Activated T-helper 2 cell treated with anti-CD3 and anti-CD28 coated beads, Interferon-gamma antibody, Interleukin-2, Interleukin-4, amounts not matched to agents 10 μg/mL and 5 μg/mL and 100 μg/mL, durations not matched to agents 14 hours and 24 hours and 36 hours (primary cell): ENCODE measurements at places on chromosomes 1 and 21. TPM values are rescaled to one million over a fixed set of nuclear protein-coding genes. Genes with fewer than 3 reads are reported as not detected.

DNA sequence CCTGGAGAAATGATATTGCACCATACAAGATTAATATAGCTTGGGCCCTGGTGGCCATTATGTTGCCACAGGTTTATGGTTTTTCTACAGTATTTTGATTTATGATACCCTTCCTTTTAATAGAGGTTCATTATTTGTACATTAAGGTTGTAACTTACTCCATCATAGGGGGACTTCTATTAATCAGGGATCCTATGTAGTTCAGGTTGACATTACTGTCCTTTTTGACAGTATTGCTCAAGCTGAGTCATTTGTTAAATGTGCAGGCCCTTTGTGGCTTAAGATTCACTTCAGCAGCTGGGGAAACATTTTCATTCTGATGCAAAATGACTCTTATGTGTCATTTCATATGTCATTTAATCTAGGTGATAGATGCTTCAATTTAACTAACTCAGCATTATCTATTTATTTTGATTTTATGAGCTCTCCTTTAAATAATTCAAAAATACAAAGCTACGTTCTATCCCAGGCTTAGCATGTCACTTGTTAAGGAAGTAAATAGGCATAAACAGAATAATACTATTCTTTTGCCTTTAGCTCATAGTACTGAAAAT is 686.9 kb upstream of the NCAM2 start:
- H3K27ac ChIP-seq: no peak overlapping the region
- DNase-seq: no peak
- no peaks in the 10 kb centered on the region for H3K4me1 ChIP-seq
- H3K27me3 ChIP-seq: no peaks in the 10 kb centered on the region
- no peak overlapping the region for H3K4me3 ChIP-seq

DNA sequence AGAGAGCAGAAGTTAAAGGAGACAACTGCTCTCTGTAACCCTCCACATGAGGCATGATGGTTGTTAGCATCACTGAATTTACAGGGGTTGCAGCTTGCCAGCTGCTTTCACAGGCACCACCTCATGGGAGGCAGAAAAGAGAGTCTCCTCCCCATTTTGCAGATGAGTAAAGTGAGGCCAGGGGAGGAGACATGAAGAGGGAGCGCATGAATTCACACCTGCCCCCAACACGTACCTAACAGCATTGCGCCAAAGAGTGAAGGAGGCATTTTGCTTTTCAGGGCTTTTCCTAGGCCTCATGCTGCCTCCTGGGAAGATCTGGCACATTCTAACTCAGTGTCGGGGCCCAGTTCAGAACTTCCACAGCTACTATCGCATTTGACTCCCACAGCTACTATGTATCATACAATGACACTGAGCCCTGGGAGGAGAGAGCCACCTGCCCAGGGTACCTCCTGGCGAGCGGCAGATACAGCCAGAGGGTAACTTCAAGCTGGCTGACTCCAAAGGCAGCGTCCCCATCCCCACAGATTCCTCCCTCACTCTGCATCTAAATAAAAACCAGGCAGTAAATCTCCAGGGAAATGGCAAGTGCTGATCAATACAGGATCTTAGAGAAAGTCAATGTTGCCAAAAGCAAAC is 34.0 kb downstream of the GLIS1 start:
- H3K36me3 ChIP-seq: no peaks in the 10 kb centered on the region
- DNase-seq: no peak
- no peak overlapping the region for H3K4me3 ChIP-seq
- H3K27ac ChIP-seq: no peak overlapping the region

GRCh38 chr1:113442131-113442530 is 51.8 kb downstream of the MAGI3 start:
- no peaks in the 10 kb centered on the region for H3K4me1 ChIP-seq
- no peaks in the 10 kb centered on the region for H3K27me3 ChIP-seq
- H3K36me3 ChIP-seq: peaks cover 5% of the 10 kb centered on the region
- no peak for DNase-seq

DNA sequence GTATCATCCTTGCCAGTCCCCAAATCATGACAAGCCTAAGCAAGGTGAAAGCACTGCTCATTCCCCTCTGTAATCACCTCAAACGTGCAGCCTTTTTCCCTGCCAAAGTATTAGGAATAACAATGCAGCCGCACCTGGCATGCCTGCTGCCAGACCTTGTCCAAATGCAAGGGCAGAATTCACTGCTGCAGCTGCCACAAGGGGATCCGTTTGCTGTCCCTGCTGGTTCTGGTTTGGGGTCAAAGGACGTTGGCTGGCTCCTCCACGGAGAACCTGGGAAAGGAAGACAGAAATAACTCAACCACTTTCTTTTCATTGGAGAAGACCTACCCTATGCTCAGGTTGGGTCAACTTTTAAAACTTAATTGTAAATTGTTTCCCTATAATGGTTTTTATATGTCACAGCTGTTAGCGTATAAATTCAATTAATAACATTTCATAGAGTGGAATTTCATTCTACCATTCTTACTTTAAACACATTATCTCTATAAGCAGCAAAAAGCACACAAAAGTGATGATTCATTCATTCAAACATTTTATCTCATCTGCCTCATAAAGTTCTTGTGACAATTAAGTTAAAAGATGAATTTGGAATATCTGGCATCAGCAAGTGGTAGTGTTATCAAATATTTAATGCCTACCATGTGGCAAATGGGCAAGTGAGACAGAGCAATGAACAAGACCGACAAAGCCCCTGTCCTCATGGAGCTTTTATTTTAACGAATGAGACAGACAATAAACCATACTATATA is 59.8 kb upstream of the SDC3 start:
- DNase-seq: no peak
- peaks cover 80% of the 10 kb centered on the region for H3K36me3 ChIP-seq
- peaks cover 45% of the 10 kb centered on the region for H3K4me1 ChIP-seq
- no peak overlapping the region for H3K4me3 ChIP-seq
- H3K27ac ChIP-seq: peak overlapping the region; percentile 38

DNA sequence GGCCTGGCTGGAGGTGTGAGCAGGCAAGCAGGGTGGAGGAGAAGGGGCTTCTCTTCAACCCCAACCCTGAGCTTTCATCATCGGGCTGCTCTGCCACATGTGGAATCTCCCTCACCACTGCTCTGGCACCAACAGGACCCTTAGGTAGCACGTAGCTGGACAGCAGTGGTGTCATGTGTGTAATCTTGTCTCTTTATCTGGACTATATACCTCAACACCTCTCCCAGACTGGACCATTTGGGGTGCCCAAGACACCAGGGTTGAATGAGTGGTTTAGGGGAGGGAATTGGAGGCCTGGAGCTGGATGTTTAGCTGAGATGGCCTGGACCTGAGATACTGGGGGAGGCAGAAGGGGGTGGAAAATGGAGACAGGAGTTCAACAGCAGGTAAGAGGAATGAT is 63.0 kb downstream of the UBE2T start:
- no peak overlapping the region for H3K4me3 ChIP-seq
- DNase-seq: no peak
- H3K27ac ChIP-seq: no peak overlapping the region
- H3K27me3 ChIP-seq: peaks cover 15% of the 10 kb centered on the region
- no peaks in the 10 kb centered on the region for H3K36me3 ChIP-seq

DNA sequence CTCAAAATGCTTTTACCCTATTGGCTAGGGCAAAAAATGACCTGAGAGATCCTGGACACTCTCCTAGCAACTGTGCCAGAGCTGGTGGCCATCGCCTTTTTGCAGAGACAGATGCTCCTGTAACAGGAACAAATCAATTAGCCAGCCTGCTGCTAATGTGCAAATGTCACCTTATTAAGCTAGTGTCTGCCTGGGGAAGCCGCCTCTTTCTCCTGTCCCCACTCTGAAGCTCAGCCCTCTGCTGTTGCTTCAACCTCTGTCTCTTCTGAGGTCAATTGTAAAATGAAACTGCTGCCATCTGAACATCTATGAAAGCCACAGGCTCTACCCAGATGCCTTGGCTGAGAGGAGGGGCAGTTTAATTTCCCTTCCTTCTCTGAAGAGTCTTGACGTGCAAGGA is 85.5 kb upstream of the CACNA1E start:
- peaks cover 35% of the 10 kb centered on the region for H3K4me1 ChIP-seq
- peak overlapping the region; percentile 80 for H3K27ac ChIP-seq
- H3K36me3 ChIP-seq: no peaks in the 10 kb centered on the region
- peak overlapping the region; percentile 55 for H3K4me3 ChIP-seq
- no peaks in the 10 kb centered on the region for H3K27me3 ChIP-seq

Gene ZRANB2
- 131 and 135 TPM in 2 replicates for total RNA-seq

Gene TBX19
- 6.5 and 7.6 TPM in 2 replicates for total RNA-seq

DNA sequence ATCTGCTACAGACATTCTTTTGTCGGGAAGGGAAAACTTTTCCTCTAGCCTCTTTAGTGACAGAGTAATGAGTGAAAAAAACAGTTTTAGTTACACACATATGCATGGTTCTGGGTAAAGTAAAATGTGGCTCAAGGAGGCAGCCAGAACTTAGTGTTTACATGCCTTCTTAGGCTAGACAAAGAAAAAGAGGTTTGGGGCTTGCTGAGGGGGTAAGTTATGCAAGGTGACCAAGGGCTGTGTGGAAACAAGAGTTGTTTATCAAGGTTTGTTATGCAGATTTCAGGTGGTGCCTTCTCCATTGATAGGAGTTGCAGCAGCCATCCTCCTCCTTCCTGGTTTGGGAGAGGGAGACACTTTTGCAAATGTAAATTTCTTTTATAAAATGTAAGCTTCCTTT is 66.5 kb upstream of the RAB3GAP2 start:
- H3K4me1 ChIP-seq: no peaks in the 10 kb centered on the region
- H3K36me3 ChIP-seq: no peaks in the 10 kb centered on the region
- peaks cover 6% of the 10 kb centered on the region for H3K27me3 ChIP-seq
- no peak overlapping the region for H3K4me3 ChIP-seq

Gene ATP1A2
- not detected in 2 replicates for total RNA-seq

GRCh38 chr1:226687426-226687825 is 51.7 kb downstream of the ITPKB start:
- H3K4me3 ChIP-seq: no peak overlapping the region
- H3K27me3 ChIP-seq: no peaks in the 10 kb centered on the region
- peaks cover 89% of the 10 kb centered on the region for H3K4me1 ChIP-seq
- no peak for DNase-seq
- H3K27ac ChIP-seq: peak overlapping the region; percentile 77

Gene TMEM82
- total RNA-seq: not detected in 2 replicates

DNA sequence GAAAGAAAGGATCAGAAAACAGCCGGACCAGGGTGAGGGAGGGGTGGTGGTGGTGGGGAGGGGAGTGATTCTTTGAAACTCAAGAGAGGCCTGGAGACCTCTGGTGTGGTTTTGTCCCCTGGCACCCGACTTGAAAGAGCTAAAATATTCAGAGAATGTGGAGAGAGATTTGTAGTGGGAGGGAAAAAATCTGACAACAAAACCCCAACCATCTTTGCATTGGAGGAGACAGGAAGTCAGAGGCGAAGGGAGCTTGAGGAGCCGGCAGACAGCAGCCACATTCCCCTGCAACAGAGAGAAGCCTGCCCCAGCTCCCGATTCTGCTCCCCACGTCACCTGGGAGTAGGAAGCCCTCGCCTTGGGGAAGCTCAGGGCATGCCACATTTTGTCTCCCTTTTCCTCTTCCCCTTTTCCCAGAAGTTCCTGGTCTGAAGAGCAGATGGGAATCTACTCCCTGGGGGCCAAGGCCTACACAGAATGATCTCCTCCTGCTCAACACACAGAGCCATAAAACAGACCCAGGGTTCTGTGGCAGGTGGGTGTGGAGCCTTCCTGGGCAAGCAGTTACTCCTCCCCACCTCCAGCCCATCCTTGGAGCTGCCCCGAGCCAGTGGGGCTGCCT is 84.9 kb downstream of the ITPKB start:
- no peak for DNase-seq
- H3K4me1 ChIP-seq: peaks cover 69% of the 10 kb centered on the region
- peak overlapping the region; percentile 71 for H3K4me3 ChIP-seq
- no peaks in the 10 kb centered on the region for H3K27me3 ChIP-seq
- H3K27ac ChIP-seq: peak overlapping the region; percentile 84

Gene ITGB3BP
- 49.3 and 52.2 TPM in 2 replicates for total RNA-seq

Gene MIXL1
- 0.39 TPM in 1 of 2 replicates, not detected in the other for total RNA-seq

- peaks cover 19% of the 10 kb centered on the region for H3K36me3 ChIP-seq
- no peaks in the 10 kb centered on the region for H3K27me3 ChIP-seq
- peaks cover 4% of the 10 kb centered on the region for H3K4me1 ChIP-seq
- no peak overlapping the region for H3K4me3 ChIP-seq
Measured at GRCh38 chr1:243312952-243313634, 57.3 kb downstream of the SDCCAG8 start.

- no peaks in the 10 kb centered on the region for H3K36me3 ChIP-seq
- peaks cover 2% of the 10 kb centered on the region for H3K4me1 ChIP-seq
- no peak for DNase-seq
- no peak overlapping the region for H3K27ac ChIP-seq
- peaks cover 6% of the 10 kb centered on the region for H3K27me3 ChIP-seq
Measured at GRCh38 chr1:7847599-7847998, 5.3 kb downstream of the UTS2 start.

Gene TSPAN1
- 0.46 TPM in 1 of 2 replicates, not detected in the other for total RNA-seq

Gene RHCE
- total RNA-seq: 0.25 TPM in 1 of 2 replicates, not detected in the other
